ENCODE measurements at places on chromosomes 11 and 22. TPM values are rescaled to one million over a fixed set of nuclear protein-coding genes. Genes with fewer than 3 reads are reported as not detected.

DNA sequence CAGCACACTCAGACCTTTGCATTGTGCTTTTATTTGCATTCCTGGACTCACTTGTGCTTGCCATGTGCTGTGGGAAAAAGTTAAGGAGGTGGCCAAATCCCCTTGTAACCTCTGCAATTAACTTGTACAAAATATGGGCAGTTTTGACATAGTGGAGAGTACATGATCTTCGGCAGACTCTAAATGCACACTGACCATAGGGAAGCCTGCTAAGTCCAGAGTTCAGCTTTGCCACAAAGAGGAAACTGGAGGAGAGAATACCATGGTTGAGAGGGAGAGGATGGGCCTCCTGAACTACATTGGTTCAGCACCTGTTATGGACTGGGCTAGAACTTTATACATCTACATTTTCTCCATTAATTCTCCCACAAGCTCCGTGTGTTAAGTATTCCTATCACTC, 37.6 kb upstream of the CEP295 start:
- no peak for DNase-seq

DNA sequence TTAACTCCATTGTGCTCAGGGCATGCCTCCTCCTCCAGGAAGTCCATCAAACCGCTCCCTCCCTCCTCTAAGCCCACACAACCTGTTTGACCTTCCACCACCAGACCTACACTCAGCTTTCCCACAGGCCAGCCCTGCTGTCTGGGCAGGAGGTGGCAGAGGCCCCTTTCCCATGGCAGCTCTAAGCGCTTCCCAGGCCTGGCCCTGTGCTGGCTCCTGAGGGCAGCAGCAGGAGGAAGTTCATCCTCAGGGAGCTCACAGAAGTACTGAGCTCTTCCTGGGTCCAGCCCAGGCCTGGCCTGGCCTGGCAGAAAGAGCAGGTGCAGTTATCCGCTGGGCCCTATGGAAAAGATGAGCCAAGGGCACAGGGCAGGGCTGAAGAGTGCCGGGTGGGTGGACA, 31.4 kb downstream of the ARAP1 start:
- DNase-seq, result peak; percentile 42

DNA sequence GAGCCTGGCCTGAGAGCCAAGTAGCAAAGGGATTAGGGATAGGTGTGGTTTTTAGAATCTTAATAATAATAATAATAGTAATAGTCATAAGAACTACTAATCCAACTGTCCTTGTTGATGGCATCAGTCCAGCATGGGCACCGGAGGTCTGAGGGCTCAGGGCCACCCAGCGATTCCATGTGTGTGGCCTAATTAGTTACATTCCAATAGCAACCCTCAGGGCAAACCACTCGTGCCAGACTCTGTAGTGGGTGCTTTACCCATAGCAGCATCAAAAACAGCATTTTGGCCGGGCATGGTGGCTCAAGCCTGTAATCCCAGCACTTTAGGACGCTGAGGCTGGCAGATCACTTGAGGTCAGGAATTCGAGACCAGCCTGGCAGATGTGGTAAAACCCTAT, 19.0 kb upstream of the MYH9 start:
- no peak for DNase-seq

GRCh38 chr11:36455658-36456111, 54.4 kb downstream of the TRAF6 start:
- DNase-seq, result peak; percentile 81

DNA sequence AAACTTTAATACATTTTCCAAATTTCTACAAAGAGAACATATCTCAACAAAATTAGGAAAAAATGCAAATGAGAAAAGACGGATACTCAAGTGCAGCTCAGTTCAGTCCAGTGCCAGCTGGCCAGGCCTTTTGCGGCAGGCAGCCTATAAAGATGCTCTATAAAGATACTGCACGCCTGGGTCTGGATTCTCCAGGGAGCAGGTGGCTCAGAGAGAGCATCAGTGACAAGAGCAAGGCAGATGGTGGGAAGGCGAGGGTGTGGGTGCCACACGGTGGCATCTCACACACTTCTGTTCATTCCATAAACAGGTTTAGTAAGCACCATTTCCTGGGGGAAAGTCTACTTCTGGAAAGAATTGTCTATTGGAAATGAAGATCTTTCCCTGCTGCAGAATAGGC, 18.1 kb upstream of the SCN3B start:
- DNase-seq, result no peak

DNA sequence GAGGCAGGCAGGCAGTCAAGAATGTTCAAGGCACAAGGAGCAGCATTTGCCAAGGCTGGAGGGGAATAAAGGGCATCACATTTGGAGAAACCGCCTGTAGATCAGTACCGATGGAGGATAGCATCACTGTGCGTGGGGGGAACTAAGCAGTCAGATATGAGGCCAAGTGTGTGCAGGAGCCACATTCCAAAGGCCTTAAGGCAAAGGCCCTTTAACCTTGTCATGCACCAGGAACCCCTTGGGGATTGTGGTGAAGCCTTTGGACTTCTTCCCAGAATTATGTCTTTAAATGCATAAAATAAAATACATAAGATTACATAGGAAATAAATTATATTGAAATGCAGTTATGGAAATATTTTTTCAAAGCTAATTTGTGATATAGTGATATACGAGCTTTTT, 532.1 kb downstream of the BUD13 start:
- no peak for DNase-seq

DNA sequence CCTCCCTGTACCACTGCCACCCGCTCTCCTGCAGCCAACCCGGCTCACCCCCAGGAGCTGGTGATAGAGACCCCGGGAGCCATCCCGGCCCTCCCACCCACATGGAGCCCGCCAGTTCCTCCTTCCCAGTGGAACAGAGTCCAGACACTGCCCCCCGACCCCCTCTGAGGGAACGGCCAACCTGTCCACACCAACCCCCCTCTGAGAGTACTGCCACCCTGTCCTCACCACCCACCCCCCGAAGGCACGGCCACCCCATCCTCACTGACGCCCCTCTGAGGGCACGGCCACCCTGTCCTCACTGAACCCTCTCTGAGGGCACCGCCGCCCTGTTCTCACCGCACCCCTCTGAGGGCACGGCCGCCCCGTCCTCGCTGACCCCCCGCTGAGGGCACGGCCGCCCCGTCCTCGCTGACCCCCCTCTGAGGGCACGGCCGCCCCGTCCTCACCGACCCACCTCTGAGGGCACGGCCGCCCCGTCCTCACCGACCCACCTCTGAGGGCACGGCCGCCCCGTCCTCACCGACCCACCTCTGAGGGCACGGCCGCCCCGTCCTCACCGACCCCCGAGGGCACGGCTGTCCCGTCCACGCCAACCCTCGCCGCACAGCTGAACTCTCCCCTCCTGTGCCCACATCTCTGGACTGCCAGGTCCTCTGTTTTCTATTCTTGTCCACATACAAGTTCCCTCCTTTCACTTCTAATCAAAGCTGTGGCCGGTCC, 18.0 kb downstream of the TOLLIP start:
- no peak for DNase-seq

GRCh38 chr11:71364176-71364671, 84.0 kb downstream of the DHCR7 start:
- DNase-seq, result no peak

GRCh38 chr11:27839226-27839913, 139.1 kb upstream of the BDNF start:
- DNase-seq, result no peak

- DNase-seq, result no peak
Observed at GRCh38 chr11:75013051-75013450, 24.3 kb downstream of the NEU3 start.

DNA sequence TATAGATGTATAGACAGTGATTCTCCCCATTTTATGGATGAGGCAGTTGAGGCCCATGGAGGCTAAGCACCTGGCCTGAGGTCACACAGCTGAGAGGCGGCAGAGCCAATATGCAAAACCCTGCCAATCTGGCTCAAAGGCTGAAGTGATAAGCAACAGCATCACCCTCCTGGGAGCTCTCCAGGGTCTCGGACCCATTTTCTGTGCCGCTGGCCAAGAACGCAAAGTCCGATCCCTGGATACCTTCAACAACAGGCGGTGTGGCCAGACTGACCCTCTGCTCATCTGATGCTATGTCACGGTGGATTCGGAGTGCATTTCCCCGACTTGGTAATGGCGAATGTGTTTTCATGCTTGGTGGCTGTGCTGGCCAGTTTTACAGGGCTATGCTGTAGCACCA, 595.0 kb downstream of the TBC1D22A start:
- DNase-seq, result no peak

Gene OR2AG1
- not detected for polyA plus RNA-seq

Gene HTR3B
- not detected for polyA plus RNA-seq

Gene MTFP1
- 156 TPM for polyA plus RNA-seq
